ENCODE measurements at places on chromosomes 5 and 9.

DNA sequence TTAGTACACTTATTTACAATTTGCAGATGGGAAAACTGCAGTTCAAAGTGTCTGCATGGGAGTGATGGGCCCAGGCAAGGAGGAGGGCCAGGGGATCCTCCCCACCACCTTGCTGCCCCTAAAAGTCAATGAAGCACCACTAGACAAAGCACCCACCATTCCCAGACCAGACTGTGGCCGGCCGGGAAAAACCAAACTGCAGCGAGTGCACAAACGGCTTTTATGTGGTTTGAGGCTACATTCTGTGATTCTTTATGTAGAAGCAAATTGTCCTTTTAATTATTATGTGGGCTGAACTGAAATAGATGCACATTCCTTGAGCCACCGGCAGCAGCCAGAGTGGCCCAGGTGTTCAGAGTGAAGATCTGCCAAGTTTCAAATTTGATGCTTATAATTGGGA, 585.3 kb upstream of the KLF4 start:
- DNase-seq = no peak

DNA sequence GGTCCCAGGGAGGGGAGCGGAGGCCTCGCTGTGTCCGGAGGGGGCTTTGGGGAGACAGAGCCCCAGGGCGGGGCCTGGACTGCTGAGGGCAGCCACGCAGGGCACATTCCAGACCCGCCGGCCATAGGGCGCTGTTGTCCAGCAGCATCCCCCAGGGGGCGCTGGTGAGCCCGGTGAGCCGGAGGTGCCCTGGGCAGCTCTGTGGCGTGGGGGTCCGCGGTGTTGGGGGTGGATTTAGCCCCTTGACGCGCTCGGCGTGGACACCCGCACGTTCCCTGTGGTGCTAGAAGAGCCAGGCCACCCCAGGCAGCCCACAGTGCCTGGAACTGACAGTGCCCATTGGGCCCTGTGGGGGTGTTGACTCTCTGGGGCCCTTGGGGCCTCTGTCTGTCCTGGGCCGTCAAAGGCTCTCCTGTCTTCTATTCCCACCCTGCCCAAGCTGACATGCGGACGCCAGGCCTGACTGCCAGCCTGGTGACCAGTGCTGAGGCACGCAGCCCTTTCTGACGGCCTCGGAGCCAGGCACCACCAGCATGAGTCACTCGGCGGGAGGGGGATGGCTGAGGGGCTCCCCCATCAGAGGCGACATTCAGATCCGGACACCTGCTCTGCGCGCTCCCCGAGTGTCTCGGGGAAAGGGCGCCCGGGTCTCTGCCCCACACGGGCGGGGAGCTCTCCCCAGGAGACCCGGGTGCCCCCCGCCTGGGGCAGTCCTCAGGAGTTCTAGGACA, 23.9 kb downstream of the TPPP start:
- DNase-seq = no peak

- no peak for DNase-seq
Observed at GRCh38 chr9:89020754-89021153, 29.5 kb downstream of the S1PR3 start.

GRCh38 chr5:15827741-15828140, 327.8 kb downstream of the FBXL7 start:
- no peak for DNase-seq

DNA sequence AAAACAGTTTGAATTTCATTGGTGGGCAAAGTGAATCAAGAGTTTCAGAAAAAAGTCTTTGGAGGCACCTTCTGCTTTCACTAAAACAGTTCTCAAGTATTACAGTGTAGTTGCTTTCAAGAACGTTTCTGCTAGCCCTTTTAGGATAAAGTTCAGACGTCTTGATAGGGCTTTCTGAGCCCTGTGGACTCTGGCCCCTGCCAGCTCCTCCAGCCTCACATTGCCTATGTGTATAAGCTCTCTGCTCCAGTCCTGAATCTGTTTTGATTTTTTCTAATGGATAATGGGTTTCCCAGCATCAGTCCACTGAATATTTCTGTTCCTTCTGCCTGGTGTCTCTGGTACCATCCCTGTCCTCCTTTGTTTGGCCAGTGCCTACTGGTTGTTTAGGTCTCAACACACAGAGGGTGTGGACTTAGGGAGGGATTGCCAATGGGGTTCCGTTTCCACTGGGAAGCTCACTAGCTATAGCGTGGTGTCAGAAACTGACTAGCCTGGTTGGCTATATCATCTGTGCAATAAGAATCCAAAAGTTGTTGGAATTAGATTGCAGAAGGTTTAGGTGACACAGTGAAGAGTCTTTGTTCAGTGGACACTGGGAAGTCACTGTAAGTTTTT, 26.4 kb downstream of the ARHGAP26 start:
- no peak for DNase-seq

- DNase-seq = no peak
Observed at GRCh38 chr5:168695301-168695835, 116.2 kb upstream of the PANK3 start.

GRCh38 chr5:40679148-40679912, 385 bp upstream of the PTGER4 start:
- DNase-seq = peak; percentile 7

- no peak for DNase-seq
Observed at GRCh38 chr5:125325488-125326149, 579.2 kb upstream of the ZNF608 start.
